Stimulated activated CD8-positive, alpha-beta memory T cell treated with anti-CD3 and anti-CD28 coated beads, Interleukin-15, amount 100 ng/mL, for 24 hours (primary cell): ENCODE measurements at places on chromosomes 5 and 9.
A peak's percentile ranks its signal among the peaks of the same experiment; 100 is the strongest.

DNA sequence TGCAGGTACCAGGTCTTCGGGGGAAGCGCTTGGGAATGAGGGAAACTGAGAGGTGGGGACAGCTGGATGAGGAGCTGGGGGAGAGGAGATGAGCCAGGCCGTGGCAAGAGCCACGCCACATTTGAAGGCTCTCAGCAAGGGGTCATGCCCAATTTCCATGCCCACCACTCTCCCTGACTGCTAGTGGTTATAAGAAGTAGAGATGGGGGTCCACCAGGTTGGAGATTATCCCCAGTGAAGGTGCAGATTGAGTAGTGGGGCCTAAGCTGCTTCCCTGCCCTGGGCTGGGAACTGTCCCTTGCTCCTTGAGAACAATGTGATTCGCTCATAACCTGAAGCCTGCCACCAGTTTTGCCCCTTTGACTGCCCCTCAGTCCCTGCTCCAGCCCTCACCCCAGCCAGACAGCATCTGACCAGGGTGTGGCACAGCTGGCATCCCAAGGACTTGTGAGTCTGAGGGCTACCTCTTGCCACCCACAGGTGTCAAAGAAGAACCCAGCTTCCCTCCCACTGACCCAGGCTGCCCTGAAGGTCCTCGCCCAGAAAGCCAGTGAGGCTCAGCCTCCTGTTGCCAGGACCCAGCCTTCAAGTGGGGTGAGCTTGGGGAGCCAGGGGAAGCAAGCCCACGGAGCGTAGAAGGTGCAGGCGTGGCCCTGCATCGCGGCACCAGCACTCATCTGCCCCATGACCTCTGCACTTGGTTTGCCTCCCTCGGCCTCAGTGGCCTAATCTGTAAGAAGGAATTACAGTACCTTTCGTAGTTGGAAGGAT is 21.5 kb downstream of the CD74 start:
- no peak for DNase-seq

- no peak for DNase-seq
Measured at GRCh38 chr5:43772764-43773477, 169.9 kb downstream of the NNT start.

GRCh38 chr9:111631214-111631971 is at the start of gene DNAJC25:
TSS of gene DNAJC25 (plus strand) at chr9:111631334. CDS start at chr9:111631408, 74 bp downstream.
- peak; percentile 89 for DNase-seq

DNA sequence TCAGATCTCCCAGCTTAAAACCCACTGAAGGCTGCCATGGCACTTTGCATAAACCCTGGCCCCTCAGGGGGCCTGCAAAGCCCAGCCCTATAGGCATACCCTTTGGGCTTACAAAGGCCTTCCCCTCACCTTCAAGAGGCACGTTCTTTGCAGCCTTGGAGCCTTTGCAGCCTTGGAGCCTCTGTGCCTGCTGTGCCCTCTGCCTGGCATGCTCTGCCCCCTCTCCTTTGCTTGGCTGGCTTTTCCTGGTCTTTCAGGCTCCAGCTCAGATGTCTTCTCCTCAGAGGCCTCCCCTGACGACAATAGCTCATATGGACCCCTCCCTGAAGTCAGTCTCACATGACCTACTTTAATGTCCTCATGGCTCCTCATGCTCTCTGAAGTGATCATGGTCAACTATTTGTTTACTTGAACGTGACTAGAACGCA is 60.3 kb downstream of the CXXC5 start:
- no peak for DNase-seq

GRCh38 chr9:13529321-13530104 is 250.0 kb upstream of the MPDZ start:
- DNase-seq = no peak

DNA sequence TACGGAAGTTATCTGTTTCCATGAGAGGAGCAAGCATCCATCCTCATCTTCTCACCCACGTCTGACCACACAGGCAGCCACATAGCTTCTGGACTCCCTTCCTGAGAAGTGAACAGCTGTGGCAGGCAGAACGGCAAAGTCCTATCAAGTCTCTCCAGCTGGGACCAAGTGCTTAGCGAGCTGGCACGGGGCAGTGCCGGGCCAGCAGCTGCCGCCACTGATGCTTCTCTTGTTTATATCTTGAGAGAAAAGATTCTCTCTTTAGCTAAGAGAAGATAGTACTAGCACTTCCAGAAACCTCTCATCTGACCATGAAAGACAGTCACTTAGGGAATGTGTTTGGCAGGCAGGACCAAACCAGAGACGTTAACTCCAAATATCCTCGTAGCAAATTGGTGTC is 37.2 kb downstream of the PLAC8L1 start:
- no peak for DNase-seq

- no peak for DNase-seq
Measured at GRCh38 chr5:38466424-38467189, 89.8 kb downstream of the LIFR start.

- no peak for DNase-seq
Measured at GRCh38 chr5:127744241-127744640, 41.0 kb downstream of the CCDC192 start.

DNA sequence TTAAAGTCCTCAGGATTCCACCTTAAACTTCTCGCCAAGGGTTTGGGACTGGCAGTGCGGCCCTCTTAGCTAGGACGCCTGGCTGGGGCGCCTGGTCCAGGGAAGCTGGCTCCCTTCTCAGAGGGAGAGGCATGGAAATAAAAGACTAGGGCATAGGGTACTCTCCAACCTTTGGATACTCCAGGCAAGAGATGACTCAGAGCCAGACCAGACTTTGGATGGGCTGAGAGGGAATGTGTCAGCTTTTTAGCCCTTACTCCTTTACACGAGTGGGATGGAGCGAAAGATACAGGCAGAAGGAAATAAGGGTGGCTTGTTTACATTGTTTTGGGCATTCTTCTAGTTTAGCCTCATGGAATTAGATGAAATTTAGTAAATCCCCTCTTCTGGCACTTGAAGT is 48.2 kb downstream of the IL31RA start:
- DNase-seq = no peak

- no peak for DNase-seq
Measured at GRCh38 chr5:101080462-101081240, 177.6 kb upstream of the ST8SIA4 start.

- DNase-seq = no peak
Measured at GRCh38 chr5:78983601-78984438, 1.3 kb downstream of the ARSB start.

- no peak for DNase-seq
Measured at GRCh38 chr5:134427540-134428041, 15.9 kb upstream of the CDKN2AIPNL start.

DNA sequence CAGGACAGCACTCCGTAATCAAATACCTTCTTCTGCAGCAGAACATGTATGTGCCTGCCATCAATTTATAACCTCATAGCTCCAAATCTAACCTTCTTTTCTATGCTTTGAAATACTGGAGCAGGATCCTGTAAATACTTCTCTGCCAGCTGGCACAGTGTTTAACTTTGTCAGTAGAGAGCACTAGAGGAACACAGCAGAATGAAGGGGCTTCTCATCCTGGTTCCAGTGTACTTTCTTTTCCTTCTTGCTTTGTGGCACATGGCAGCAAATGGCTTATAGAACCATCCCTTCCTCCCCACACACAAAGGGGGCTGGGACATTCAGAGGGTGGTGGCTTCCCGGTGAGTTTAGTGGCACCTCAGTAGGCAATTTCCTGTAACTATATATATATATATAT is 3.8 kb upstream of the FBXW11 start:
- no peak for DNase-seq

DNA sequence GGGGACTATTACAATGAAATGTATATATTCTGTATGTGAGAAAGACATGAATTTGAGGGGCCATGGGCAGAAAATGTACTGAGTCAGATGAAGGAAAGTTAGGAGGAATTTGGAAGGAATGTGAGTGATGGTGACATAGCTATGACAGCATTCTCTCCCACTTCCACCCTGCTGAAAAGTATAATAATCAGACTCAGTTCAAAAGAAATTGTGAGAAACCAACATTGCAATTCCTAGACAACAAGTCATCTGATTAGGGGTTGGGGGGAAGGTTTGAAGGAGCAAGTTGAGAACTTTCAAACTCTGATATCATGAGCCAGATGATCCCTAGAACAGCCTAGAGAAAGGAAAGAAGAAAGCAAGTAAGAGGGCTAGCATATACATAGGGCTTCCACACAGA is 370.6 kb downstream of the DMRTA1 start:
- DNase-seq = no peak

DNA sequence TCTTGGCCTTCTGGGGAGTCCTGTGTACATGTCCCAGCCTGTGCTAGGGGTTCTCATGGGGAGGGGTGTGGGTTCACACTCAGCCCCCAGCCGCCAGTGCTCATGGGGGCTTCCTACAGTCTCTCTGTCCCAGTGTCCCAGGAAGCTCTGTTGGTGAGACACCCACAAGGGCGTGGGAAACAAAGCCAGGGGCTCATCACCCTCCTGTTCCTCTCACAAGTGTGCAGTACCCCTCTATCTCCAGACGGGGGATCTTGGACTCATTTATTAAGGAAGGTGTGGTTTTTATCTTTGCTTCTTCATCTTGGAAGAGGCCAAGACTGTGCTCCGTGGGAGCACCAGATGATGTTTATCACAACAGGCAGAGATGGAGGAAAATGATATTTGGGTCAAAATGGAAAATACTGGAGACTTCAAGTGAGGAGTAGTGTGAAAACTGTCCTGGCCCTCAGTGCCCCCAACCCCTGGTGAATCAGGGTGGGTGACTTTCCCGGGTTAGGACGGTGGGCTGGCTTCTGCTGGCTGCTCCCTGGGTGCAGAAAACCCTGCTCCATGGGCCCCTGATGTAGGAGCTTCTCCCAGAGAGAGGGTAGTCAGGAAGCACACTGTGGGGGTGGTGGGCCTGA is 15.2 kb downstream of the TMEM171 start:
- no peak for DNase-seq

- DNase-seq = no peak
Measured at GRCh38 chr5:122412966-122413365, 100.9 kb downstream of the SNCAIP start.

DNA sequence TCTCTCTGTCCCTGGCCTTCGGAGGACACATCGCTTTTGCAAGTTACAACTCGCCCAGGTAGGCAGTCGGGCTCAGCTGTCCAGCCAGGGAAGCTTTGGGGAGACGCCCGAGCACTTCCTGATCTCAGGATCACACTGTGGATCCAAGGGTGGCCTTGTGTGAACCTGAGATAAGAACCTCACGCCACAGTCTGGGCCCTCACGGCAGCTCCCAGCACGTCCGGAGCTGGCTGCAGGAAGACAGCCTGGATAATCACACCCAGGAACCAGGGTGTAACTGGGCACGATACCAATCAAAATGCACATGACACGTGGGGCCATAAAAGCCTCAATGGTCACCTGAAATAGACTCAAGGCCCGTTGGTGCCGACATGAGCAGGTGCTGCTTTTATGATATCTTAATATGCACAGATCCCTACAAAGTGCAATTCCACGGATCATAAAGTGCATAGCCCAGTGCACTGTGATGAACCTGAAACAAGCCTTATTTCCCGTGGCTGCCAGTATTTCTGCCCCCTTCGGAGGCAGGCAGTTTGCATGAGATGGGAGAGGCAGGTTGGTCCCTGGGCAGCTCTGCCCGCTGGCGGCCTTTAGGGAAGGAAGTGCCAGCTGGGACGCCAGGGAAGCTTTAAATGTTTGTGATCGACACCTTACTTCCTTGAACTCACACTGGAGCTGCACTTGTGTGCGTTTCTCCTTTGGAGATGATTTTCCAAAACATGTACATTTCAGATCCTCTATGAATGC is 14.5 kb downstream of the SLC6A18 start:
- DNase-seq = no peak

GRCh38 chr5:123120197-123120596 is 31.2 kb downstream of the PRDM6 start:
- no peak for DNase-seq

- no peak for DNase-seq
Measured at GRCh38 chr9:96203867-96204501, 98.0 kb downstream of the HSD17B3 start.

DNA sequence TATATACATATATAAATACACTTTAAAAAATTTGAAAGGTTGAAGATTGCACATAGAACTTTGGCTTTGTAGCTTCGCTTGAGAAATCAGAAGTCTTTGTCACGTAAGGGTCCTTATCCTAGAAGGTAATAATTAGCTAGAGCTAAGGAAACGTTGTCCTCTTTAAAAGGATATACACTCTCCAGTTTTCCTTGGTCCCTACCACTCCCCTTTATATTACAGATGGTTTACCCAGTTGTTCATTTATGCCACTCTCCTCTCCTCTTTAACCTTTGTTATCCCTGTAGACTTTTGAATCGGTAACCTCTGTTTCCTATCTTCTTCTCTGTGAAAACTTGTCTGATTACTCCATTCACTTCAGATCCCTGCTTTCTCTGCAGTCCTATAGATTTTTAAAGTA is 1101.0 kb upstream of the SEMA6A start:
- DNase-seq = no peak

DNA sequence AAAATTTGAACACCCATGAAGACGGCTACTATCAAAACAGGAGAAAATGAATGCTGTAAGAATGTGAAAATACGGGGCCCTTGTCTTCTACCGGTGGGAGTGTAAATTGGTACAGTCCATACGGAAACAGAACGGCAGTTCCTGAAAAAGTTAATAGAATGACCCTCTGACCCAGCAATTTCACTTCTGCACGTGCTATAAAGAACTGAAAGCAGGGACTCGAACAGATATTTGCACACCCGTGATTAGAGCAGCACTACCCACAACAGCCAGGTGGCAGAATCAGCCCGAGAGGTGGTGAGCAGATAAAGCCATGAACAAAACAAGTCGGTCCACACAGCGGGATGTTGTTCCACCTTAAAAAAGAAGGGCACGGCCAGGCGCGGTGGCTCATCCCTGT is 22.6 kb upstream of the SLC12A7 start:
- DNase-seq = no peak

DNA sequence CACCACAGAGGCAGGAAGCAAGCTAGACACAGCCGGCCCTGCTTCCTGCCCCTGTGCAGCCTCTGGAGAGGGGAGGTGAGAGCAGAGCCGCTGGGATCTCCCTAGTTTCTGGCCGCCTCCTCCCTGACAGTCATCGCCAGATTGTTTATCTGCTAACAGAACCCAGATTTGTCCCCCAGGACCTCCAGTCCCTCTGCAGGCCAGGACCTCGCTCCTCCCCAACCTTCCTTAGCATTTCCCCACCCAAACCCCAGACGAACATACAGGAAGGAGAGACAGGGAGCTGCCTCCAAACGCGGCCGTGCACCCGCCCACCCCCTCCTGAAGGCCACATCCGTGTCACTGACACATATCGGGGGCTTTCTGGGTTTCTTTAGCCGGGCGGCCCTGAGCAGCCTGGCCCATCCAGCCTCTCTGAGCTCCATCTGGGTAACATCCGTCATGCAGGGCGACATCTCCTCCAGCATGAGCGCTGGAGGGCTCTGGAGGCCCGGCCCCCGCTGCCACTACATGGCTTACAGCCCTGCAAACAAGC is 47.5 kb downstream of the DBH start:
- no peak for DNase-seq

GRCh38 chr5:90325093-90325492 is 84.5 kb downstream of the CETN3 start:
- DNase-seq = no peak

GRCh38 chr5:108638021-108638420 is 109.7 kb upstream of the FER start:
- no peak for DNase-seq

GRCh38 chr9:87181670-87182069 is 234.4 kb upstream of the GAS1 start:
- no peak for DNase-seq

- DNase-seq = no peak
Measured at GRCh38 chr5:121746763-121747162, 104.9 kb upstream of the FTMT start.
